ENCODE measurements at places on chromosomes 2 and 18. TPM values are rescaled to one million over a fixed set of nuclear protein-coding genes. Genes with fewer than 3 reads are reported as not detected.

Gene ZNF804A
- 0.09 TPM for total RNA-seq

Gene EML6
- 0.26 TPM for total RNA-seq

Gene RELCH
- total RNA-seq: 24.6 TPM

Gene PKDCC
- total RNA-seq: not detected

Gene ZRANB3
- 9.9 TPM for total RNA-seq

Gene CRYGC
- total RNA-seq: not detected

DNA sequence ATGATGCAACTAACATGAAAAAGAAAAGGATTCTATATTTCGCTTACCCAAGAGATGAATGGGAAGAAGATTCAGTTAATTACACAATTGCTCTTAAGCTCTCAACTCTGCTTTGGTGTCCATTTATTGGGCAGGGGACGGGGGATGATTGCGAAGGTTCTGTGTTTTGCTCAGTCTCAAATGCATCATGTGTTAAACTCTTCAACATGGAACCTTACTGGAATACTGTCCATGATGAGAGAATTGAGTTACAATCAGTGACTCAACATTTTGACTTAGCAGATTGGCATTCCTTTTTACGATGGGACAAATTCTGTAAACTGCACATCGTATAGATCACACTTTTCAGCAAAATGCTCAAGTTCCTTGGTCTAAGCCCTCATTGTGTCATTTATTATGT, 135.6 kb downstream of the RBMS1 start:
- peak; percentile 71 for DNase-seq

GRCh38 chr18:31399306-31400032, 22.9 kb downstream of the DSG4 start:
- no peak for DNase-seq

- no peak for DNase-seq
These were observed 284.4 kb upstream of the RGPD4 start for GRCh38 chr2:107542314-107542740.

DNA sequence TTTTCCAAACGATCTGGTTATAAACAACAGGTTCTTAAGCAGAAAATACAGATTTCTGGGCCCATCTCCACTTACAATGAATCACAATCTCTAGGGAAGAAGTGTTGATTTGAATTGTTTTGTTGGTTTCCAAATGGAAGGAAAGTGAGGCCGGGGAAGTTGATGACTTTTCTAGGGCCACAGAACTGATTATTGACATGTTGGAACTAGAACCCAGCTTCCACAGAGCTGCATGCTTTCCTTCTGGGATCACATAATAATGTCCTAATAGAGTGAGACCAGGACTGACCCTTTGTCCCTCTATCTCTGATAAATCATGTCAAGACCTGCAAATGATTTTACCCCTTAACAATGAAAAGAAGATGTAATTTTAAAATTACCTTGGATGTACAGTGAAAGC, 332.2 kb downstream of the OSR1 start:
- DNase-seq: no peak

- no peak for DNase-seq
These were observed 10.0 kb upstream of the RHOB start for GRCh38 chr2:20436716-20437470.

DNA sequence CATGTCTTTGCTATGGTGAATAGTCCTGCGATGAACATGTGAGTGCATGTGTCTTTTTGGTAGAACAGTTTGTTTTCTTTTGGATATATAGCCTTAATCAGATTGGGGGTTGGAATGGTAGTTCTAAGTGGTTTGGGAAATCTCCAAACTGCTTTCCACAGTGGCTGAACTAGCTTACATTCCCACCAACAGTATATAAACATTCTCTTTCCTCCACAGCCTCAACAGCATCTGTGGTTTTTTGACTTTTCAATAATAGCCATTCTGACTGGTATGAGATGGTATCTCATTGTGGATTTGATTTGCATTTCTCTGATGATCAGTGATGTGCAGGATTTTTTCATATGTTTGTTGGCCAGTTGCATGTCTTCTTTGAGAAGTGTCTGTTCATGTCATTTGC, 112.2 kb upstream of the SESTD1 start:
- peak; percentile 53 for DNase-seq

DNA sequence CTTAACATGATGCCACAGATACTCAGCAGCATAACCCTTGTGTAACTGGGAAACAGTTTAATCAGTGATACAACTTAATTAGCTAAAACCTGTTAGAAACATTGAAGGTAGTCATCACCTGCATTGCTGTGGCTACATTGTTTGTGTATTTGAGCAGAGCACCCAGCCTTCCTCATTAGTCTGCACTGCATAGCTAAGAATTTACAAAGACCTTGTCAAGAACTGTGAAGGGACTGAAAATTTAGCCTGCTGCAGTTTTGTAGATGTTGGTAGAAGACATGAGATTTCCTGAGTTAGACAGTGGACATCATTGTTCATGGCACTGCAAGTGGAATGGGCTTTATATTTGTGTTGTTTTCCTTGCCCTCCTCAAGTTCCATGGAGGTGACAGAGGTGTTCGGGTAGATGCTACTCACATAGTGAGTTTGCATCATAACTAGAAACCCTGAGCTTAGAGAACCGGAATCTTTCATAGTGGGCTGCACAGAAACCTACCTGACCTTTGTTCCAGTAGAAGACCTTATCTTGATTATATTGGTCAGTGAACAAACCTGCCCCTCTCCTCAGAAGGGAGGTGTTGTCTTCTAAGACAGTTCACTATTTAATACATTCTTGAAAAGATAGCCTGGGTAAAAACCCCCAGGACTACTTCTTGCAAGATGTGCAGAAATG, 12.5 kb downstream of the VAPA start:
- no peak for DNase-seq

- DNase-seq: no peak
These were observed 117.9 kb downstream of the ARHGAP15 start for GRCh38 chr2:143246815-143247744.

- no peak for DNase-seq
These were observed 452.7 kb downstream of the STK39 start for GRCh38 chr2:167794554-167795255.

GRCh38 chr2:239114616-239115265, 266.9 kb downstream of the TWIST2 start:
- DNase-seq: no peak

GRCh38 chr2:233075966-233076339, 15.8 kb downstream of the INPP5D start:
- DNase-seq: no peak

- DNase-seq: no peak
These were observed 336.4 kb downstream of the PARD3B start for GRCh38 chr2:204881655-204882054.

GRCh38 chr2:1502891-1503304, 89.6 kb downstream of the TPO start:
- no peak for DNase-seq

DNA sequence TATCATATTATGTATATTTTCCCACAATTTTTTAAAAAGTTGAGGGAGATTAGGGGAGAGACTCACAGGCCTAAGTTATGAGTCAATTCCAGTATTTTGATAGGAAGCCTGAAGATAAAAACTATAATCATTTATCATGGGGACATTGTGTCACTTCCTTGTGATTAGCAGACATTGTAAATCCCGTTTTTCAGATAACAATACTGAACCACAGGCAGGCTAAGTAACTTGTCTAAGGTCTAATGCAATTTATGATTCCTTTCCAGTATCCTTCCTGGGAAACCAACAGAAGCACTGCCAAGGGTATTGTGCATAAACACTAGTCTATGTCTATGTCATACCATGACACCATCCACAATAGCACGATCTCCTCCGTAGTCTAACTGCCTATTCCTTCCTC, 235.2 kb upstream of the PIK3C3 start:
- DNase-seq: no peak

DNA sequence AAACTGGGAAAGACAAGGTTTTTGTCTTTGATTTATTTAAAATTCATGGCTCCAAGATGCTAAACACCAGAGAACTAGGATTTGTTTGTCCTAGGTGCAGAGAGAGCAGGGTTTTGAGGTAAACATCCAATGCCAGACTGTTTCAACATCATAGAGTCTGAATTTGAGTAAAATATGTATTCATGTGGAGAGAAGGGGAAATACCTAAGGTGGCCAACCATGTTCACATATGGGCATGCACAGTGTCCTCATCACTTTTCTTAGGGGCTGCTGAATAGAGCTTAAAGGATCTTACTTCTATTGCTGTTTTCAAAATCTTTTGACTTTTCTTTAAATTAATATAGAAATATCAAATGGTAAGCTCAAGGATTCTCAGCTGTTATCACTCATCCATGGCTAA, 287.0 kb upstream of the CCDC68 start:
- DNase-seq: no peak

DNA sequence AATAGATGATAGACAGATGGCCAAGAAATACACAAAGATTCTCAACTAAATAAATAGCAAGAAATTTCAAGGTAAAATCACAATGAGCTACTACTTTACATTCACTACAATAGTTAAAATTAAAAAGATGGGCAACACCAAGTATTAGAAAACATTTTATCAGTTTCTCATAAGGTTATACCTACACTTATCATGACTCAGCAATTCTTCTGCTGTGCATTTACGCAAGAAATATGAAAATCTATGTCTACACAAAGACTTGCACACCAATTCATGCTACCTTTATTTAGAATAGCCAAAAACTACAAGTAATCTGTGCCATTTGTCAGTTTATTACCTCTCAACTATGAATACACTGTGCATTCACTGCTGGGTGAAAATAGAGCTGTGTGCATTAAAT, 937.4 kb upstream of the NRXN1 start:
- no peak for DNase-seq

GRCh38 chr2:99571954-99572353, 82.1 kb upstream of the REV1 start:
- no peak for DNase-seq

- DNase-seq: no peak
These were observed 27.7 kb upstream of the IER3IP1 start for GRCh38 chr18:47203626-47204464.

GRCh38 chr2:27990030-27990590, 99.6 kb downstream of the BABAM2 start:
- no peak for DNase-seq

DNA sequence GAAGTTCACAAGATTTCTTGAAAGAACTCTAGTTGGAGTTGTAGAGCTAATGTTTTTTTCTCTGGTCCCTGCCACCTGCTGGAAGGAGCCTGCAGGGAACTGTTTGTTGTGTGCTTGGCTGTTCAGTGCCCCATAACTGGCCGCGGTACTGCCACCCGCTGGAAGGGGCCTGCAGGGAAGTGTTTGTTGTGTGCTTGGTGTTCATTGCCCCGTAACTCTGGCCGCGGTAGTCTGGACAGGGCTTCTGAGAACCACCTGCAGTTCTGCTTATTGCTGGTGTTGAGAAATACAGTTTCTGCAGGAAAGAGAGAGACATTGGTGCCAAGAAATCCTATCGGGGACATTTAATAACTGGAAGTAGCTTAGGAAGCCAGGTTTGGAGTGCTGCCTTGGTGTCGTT, 58.1 kb downstream of the AGAP1 start:
- DNase-seq: peak; percentile 81

DNA sequence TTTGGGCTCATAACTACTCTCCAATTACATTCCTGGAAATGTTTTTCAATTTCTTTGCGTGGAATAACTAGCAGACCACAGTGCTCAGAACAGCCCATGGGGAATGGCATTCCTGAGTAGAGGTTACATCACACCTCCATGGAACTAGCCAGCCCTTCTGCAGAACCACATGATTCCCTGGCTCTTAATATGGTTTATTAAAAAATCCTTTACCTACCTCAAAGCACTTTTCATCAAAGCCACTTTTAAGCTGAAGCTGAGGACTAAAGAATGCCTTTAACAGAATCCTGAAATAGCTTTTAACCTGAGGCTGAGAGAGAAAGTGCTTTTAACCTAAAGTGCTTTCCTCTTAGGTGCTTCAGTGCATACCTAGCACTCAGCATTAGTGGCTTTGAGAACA, 376.3 kb downstream of the ARHGAP15 start:
- DNase-seq: no peak

DNA sequence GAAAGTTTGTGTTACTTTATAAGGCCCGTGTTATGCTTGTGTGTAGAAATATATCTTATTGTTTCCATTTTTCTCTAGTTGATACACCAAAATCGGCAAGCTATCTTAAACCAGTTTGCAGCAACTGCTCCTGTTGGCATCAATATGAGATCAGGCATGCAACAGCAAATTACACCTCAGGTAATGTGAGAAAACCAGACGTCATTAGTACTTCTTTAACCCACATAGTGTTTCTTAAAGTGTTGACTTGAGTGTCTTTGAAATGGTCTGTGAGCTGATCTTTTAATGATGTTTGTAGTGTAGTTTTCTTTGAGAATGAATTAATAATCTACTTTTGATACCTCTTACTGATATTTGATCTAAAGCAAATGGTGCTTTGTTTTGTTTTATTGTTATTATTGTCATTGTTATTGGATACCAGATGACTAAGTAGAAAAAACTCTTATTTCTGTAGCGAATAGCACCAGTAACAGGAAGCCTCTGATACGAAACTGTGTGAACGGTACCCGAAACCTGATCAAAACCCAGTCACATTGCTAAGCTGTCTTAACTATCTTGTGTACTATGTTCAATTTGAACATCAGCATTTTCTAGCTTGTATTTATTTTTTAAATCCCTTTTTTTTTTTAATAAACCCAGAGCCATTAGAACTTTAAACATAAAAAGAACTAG, 53.7 kb downstream of the PTRHD1 start:
- DNase-seq: no peak

Data from HFFc6 (cell line).